ENCODE measurements at places on chromosomes 16 and 17.

DNA sequence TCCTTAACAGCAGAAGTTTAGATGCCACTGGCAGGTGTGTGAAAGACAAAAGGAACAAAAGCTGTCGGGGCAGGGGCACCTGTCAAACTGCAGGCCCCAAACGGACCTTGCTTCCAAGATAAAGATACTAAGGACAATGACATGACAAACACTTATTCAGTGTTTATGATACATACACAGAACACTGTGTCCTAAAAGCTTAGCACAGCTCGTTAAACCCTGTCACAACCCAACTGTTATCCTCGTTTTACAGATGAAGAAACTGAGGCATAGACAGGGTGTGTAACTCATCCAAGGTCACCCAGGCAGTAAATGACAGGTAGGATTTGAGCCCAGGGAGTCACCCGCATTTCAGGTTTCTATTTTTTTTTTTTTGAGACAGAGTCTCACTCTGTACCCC, 9.6 kb downstream of the SDK2 start:
- DNase-seq, result no peak

GRCh38 chr16:48232493-48233040, 11.5 kb upstream of the LONP2 start:
- no peak for DNase-seq

- DNase-seq, result no peak
These were observed 31.1 kb downstream of the RAI1 start for GRCh38 chr17:17712268-17712924.

- peak; percentile 100 for DNase-seq
These were observed at the start of gene BAHCC1 for GRCh38 chr17:81394921-81395599. Gene BAHCC1, plus strand, starts transcription at chr17:81395457. Its CDS starts 4,283 bp downstream, at chr17:81399740.

- no peak for DNase-seq
These were observed 21.6 kb downstream of the SPNS2 start for GRCh38 chr17:4520060-4520893.

GRCh38 chr16:19166500-19166899, 1.5 kb upstream of the SYT17 start:
- no peak for DNase-seq

- no peak for DNase-seq
These were observed 192.2 kb upstream of the CDH11 start for GRCh38 chr16:65313936-65314626.

GRCh38 chr17:8056976-8057625, 18.2 kb downstream of the ALOX15B start:
- no peak for DNase-seq

GRCh38 chr17:7295230-7296180, 1.1 kb upstream of the YBX2 start:
- no peak for DNase-seq

DNA sequence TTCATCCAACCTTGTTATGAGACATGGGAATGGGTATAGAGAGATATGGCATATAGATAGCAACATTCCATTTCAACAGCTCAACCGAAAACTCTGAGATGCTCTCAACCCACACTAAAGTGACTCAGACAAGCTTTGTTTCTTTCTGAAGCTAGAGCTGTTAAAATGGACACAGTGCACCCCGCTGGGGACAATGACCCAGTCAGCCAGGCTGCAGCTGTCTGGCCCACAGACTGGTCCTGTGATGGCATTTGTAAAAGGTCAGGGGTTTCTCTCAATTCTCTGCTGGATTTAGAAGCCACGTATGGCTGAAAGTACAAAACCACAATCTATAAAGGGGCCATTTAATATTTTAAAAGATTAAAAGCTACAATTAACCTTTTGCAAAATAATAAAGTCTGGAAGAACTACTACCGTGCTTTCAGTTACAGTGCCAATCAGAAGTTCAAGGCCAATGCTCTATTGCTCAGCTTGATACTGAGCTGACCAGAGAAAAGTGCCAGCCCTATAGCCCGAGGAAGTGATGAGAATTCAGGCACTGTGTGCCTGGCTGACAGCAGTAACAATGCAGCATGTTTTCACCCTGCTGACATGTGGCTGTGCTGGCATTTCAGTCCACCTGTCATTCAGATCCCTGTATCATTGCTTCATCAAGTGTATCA, 60.2 kb downstream of the TEX2 start:
- no peak for DNase-seq

- no peak for DNase-seq
These were observed 63.9 kb downstream of the TNRC6C start for GRCh38 chr17:78022425-78022824.

- peak; percentile 2 for DNase-seq
These were observed 3.9 kb downstream of the UTS2R start for GRCh38 chr17:82375359-82376041.

GRCh38 chr16:87641721-87642120, 39.4 kb downstream of the JPH3 start:
- DNase-seq, result no peak

- DNase-seq, result no peak
These were observed 29.0 kb downstream of the KATNB1 start for GRCh38 chr16:57764341-57765159.

DNA sequence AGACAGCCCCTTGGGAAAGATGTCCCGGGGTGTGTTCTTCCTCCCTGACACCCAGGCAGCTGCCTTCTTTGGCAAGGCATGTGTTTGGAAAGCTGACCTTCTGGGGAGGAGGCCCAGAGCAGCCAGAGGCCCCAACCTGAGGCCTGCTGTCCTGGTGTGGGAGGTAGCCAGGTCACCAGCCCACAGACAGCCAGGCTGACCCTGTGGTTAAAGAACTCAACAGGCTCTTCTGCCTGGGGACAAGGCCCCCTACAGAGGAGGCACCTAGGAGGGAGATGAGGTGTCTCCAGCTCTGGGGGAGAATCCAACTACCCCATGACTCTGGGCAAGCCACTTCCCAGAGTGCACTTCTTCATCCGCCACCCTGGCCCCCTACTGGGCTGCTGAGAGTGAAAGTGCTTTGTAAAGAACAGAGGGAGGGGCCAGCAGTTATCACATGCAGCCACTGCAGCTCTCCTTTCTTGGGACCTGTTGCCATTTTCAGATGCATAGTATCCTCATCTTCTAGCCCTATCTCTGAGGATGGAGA, 13.1 kb upstream of the SREBF1 start:
- no peak for DNase-seq

DNA sequence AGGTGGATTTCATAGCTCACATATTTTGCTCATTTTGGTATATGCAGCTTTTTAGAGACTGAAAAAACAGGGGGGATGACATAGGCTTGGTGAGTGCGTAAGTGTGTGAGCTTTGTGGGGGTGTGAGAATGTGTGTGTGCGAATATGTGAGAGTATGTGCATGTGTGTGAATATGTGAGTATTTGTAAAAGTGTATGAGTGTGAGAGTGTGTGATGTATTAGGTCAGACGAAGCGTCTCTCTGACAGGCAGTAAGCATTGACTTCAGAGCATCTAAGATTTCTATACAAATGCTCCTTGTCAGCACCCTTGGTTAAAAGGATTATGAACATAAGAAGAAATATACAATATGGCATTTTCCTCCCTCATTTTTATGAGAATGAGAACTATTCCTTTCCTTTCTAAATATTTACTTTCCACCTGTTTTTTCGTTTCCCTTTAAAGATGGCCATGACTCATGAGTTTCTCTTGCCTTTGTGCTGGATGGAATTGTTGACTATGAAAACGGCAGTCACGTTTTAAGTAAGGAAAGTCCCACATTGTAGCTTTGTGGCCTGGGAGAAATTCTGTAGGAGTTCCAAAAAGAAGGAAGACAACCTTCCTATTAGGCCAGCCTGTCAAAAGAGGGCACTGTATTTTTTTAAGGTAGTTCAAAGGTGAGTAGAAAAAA, 276.4 kb downstream of the FOXL1 start:
- no peak for DNase-seq

GRCh38 chr16:83630979-83631378, 176.8 kb upstream of the HSBP1 start:
- no peak for DNase-seq

DNA sequence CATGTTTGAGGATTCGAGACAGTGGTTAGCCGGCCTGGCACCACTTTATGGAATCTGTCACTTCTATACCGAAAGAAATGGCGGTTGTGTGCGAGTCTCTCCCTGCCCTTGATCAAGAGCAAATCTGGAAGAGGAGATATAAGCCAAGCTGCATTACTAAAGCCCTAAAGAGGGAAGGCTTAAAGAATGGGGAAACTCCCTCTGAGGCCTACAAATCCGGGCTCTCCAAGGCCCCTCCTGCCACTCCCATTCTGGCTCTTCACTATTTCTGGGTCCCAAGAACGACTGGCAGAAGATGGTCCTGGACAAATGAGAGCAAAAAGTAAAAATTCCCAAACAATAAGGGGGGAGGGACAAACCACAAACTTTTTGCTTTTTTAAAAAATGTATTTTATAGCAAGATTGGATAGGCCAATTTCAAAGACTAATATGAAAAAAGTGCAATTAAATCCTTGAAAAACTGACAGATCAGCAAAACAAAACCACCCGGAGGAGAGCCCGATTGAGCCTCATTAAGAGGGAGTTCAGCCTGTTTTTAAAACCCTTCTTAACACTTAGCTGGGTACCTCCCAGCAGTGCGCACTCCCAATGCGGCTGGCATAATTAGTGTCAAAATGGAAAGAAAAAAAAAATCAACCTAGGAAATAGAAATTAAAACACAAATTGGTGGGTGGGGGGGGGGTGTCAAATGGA, 193.5 kb downstream of the ZFHX3 start:
- DNase-seq, result no peak

GRCh38 chr16:316741-317464, 33.9 kb downstream of the PDIA2 start:
- no peak for DNase-seq

- DNase-seq, result no peak
These were observed 6.7 kb upstream of the ABCA9 start for GRCh38 chr17:69067274-69068047.

DNA sequence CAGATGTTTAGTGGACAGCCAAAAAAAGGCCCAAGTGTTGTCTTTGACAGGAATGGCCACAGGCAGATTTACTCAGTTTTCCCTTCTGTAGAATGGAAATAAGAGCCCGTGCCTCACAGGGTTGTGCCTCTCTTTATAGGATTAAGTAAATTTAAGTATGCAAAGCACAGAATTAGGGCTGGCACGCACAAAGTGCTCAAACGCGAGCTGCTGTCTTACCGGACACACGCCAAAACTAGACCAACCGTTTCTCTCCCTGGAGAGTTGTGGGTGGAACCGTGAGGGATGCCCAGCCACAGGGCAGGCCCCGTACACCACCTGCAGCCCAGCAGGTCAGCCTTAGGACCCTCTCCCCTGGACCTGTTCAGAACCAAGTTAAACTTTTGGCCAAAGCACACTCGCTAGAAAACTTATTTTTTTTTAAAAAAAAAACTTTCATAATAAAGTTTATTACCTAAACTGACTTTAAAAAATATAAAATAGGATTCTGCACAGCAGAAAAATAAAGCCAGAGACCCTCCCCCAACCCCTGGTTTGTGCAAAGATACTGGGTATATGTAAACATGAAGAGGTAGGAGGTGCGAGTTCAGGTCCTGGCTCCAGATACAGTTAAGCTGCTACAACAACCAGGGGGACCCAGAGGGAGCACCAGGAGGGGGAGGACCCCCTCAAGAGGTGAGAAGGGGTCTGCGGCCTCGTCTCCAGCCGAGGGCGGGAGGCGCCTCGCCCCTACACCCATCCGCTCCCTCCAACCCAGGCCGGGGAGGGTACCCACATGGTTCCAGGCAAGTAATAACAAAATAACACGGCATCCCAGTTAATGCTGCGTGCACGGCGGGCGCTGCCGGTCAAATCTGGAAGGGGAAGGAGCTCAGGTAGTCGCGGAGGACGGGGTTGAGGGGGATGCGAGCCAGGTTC, 1.8 kb downstream of the SOCS1 start:
- no peak for DNase-seq

GRCh38 chr17:74532115-74532514, 840 bp upstream of the CD300LB start:
- no peak for DNase-seq

DNA sequence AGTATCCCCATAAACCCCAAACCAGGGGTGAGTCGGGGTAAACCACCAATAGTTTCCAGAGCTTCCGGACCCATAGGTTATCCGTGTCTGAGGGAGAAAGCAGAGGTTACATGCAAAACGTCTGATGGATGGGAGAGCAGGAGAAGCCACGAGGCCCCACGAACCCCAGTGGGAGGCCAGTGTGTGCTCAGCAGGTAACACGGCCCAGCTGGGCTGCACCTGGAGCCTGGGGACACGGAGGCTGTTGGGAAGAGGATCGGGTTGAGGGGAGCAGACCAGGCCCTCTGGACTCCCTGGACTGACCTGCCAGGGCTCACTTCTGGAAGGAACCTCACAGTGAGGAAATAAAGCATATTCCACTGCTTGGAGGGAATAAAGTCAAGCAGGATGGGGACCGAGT, 78.1 kb downstream of the SEC14L1 start:
- DNase-seq, result peak; percentile 13

DNA sequence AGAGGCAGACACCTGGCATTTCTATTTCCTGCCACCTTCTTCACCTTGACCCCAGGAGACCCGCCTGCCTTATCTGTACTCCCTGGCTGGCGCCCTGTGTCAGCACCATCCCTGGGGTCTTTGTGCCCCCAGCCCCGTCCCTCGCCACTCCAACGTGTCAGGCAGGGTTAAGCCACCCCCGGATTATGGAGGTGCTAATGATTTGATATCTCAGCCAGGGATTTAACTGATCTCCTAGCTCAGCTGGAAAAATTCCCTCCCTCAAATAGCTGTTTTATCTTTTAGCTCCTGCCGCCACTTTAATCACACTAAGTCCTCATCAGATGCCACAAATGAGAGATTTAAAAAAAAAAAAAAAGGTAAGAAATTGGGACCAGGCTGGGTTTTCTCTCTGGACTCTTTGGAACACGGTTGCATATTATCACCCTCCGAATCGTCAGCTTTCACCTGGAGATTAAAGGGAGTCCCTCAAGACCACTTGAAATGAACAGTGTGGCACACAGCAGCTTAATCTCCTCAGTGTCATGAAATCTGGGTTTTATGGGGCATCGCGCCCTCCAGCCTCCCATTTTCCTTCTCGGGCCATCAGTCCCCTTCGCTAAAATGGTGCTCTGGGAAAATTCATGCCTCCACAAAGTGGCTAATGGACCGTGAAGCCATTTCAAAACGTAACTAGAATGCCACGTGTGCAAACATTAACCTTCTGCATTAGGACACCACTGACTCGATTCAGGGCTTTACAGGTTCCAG, 26.2 kb upstream of the WFDC1 start:
- DNase-seq, result no peak

DNA sequence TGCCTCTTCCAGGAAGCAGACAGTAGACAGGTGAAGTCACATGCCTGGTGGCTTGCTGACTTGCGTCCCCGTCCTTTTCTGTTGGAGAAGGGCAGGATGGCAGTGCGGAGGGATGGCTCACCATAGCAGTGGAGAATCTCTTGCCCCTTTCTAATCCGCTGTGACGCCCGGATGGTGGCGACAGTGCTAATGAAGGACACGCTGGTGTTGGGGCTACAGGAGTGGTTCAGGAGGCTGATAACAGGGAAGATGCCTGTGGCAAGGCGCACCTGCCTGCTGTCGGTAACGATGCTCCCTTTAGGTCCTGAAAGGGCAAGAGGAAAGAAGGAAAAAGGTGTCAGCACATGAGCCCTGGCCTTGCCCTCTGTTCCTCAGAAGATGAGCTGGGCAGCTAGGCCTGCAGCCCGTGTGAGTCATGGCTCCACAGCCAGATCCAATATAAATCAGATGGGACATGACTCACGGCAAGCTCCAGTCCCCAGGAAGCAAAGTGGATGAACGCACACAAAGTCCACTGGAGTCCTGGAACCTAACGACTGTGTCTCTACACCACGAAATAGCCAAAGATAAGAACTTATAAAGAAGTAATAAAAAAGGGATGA, 25.5 kb downstream of the SERPINF1 start:
- no peak for DNase-seq

- DNase-seq, result peak; percentile 50
These were observed at the start of gene PIPOX for GRCh38 chr17:29042679-29043538. Gene PIPOX, plus strand, starts transcription at chr17:29043141. Its CDS starts 85 bp downstream, at chr17:29043226.
